Stimulated activated CD4-positive, alpha-beta T cell treated with anti-CD3 and anti-CD28 coated beads, Interleukin-1b, Interleukin-23, amount 100 ng/mL, for 1 hour (primary cell): ENCODE measurements at places on chromosomes 2 and 18.

- no peak for DNase-seq
These were observed 1.5 kb downstream of the ZNF532 start for GRCh38 chr18:58866066-58866772.

GRCh38 chr18:74610051-74610615 lies 12.5 kb downstream of the ZNF407 start:
- no peak for DNase-seq

DNA sequence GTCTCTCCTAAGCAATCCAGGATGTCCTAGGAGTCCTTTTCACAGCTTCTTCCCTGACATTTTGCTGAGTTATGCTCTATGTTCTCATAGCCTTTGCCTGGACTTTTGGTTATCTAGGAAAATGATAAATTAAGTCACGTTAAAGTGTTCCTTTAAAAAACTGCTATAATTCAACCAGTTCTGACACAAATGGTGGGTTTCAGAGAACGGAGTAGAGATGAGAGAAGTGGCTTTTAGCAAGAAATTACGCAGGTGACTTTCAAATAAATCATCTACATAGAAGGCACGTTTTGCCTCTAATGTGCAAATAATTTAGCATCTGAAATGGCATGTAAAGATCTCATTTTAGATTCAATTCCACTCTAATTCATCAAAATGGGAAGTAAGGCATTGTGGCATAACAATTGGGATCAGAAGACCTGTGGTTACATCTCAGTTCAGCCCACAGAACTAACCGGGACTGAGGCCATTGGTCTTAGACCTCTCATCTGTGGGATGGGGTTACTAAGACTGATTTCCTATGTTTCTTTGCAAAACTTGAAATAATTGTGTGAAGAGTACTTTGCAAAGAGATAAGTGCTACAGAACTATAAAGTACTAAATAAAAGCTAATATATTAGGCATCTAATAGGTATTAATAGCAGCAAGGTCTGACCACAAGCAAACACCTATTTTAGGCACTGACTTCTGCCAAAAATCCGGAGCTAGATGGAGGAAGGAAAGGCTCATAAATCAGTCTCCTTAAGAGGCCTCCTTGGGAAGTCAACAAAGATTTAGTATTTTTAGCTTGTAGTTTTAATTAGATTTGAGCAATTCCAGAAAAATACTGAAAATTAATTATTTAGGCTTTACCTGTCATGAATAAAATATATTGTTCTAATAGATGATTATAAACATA lies 211.4 kb downstream of the PIEZO2 start:
- DNase-seq: no peak

GRCh38 chr2:37119157-37119556 lies 34.8 kb downstream of the GPATCH11 start:
- DNase-seq: no peak

DNA sequence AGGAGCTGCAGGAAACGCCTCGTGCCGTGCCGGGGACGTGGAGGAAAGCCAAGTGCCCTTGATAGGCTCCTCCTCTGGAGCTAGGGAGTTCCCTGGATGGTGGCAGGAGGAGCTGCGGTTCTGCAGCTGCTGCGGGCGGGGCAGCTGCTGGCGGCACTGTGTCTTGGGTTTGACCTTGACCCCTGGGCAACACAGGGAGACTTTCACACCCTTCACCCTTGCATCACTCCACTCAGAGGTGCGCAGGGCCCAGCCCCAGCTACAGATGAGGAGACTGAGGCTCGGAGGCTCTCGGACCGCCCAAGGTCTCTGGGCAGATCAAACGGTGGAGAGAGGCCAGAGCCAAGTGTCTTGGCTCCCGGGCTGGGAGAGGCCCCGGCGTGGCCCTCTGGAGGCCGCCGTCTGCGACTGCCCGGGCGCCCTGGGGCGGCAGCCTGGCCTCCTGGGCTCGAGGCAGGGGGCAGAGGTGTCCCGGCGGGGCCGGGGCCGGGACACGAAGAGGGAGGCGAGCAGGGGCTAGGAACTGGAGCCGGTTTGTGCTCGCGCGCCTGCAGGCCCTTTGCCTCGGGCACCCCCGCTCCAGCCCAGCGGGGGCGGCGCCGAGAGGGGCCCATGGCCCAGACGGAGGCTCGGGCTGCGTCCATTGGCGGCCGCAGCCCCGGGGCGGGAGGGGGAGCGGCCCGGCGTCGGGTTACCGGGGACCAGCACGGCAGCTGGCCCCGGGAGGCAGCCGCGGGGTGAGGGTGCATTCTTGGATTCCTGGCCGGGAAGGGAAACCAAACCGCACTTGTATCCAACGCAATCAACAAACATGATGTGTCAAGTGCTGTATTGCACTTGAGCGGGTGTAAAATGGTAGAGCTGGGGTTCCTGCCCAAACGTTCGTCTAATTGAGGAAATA lies 129.6 kb upstream of the SLC1A4 start:
- no peak for DNase-seq

DNA sequence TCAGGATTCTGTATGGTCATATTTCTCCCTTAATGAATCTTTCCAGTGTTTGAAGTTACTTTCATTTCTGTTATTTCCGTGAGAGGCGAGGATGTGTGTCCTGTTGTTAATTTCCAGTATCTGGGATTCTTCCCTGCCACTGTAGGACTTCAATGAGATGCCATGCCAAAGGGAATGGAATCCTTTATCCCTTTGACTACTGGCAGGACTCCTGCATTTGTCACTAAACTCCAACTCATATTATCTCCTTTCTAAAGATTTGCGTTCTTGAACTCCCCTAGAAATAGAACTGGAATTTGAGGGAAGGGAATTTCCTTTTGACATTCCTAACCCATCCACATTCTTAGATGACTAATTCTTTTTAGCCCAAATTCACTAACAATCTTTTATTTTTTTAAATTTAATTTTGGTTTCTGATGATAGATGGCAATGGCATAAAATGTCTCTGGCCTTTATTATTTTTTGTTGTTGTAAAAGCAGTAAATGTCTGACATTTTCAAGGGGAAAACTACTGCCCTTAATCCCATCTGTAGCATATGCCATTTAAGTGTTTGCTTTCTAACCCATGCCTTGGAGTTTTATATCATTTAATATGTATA lies 87.8 kb upstream of the EML6 start:
- no peak for DNase-seq
